ENCODE measurements at places on chromosomes 16 and 17.

GRCh38 chr17:7281953-7282751, 634 bp downstream of the SLC2A4 start:
- DNase-seq = no peak

- no peak for DNase-seq
These were observed 187.2 kb upstream of the CHMP6 start for GRCh38 chr17:80804466-80804865.

DNA sequence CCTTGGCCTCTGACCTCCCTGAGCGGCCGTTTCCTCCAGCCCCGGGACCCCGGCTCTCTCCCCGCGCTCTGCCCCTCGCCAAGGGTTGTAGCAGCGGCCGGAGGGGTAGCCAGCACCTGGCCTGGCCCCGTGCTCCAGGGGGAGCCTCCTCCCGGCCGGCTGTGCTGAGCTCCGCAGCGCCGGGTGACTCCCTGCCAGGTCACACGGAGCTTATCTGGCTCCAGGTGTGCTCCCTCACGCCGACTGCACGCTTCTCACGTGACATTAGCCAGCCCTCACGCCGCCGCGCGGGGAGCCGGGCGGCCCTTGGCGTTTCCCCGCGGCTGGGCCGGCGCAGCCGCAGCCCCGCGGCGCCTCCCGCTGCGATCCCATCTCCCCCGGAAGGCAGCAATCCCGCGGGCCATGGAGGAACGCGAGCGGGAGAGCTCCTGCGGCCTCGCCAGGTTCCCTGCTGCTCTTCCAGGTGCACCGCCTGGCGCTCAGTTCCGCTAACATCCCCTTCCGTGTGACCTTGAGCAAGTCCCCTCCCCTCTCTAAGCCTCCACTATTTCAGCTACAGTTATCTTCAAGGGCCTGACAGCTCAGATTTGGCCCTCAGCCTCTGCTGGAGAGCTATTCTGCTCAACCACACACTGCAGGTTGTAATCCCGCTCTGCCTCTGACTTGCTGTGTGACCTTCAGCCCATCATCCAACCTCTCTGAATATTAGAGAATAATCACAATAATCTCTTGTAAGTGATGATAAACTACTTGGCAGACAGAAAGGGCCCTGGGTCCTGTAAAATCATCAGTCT, 3.4 kb downstream of the MYO18A start:
- no peak for DNase-seq

DNA sequence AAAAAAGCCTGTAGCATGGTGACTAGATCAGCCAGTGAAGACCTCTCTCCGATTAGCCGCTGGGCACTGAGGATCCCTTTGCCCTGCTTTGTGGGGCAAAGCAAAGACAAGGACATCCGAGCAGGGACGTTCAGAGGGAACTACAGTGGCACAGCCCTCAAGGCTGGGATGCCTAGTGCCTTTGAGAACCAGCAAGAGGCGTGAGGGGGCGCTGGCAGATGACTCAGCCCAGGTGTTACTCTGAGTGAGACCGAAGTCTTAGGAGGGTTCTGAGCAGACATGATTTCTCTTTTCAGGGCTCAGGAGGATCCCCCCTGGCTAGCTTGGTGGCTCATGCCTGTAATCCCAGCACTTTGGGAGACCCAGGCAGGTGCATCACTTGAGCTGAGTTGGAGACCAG, 178.6 kb downstream of the CPPED1 start:
- no peak for DNase-seq

GRCh38 chr16:17887963-17888362, 417.2 kb upstream of the XYLT1 start:
- DNase-seq = no peak

DNA sequence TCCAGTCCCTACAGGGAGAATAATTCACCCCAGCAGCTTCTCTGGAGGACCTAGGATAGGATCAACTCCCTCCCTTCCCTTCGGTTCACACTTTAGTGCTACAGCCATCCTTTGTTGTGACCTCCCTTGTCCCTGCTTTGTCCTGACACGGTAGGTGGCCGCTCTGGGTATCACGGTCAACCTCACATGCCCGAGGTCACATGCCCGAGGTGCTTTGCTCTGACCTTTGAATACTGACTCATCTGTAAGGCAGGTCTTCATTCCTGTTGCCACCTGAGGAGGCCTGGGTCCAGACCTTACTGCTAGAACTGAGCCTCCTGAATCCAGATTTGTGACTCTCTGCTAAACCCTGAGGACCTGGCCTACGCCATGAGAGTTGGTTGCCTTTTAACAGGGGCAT, 19.7 kb downstream of the ALKBH5 start:
- no peak for DNase-seq

DNA sequence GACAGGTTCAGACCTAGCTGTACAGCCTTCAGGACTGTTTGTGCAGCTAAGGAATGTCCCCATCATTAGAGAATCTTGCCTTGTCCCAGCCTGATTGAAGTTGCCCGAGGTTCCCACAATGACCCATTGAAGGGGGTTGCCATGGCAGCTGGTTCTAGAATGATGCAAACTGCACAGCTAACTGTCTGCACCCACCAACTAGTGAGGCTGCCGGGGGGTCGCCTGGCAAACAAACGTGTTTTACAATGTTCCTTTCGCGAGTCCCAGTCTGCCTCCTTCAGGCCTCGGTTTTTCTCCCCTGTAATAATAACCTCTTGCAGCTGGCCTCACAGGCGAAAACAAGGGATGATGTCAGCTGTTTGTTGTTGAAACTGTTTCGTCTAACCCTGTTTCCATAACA, 5.5 kb downstream of the C16orf96 start:
- no peak for DNase-seq

- DNase-seq = no peak
These were observed 131.9 kb upstream of the XYLT1 start for GRCh38 chr16:17602678-17603077.

- peak; percentile 52 for DNase-seq
These were observed 650 bp downstream of the ATP6V0A1 start for GRCh38 chr17:42459256-42459800.

GRCh38 chr16:87003414-87003755, 313.8 kb downstream of the C16orf95 start:
- no peak for DNase-seq

GRCh38 chr17:68443972-68444464, 13.3 kb downstream of the WIPI1 start:
- DNase-seq = no peak

DNA sequence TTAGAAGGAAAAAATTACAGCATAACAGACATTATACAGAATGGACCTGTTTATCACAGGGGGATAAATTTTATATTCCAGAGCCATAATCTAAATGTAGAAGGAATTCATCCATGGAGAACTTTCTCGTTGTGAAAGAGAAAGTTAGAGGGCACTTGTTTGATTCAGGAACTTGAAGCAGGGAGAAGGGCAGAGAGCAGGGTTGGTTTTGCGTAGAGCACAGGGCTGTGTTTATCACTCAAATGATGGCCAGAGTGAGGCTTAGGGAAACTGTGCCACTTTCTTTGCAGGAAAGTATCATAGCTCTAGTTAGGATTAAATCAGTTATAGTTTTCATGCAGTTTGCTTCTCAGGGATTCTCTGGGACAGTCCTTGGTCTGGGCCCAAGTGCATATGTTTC, 29.1 kb upstream of the MED13 start:
- no peak for DNase-seq

GRCh38 chr17:773467-774312, 8.4 kb downstream of the GLOD4 start:
- DNase-seq = no peak
